Smooth muscle cell of trachea (primary cell): ENCODE measurements at places on chromosomes 5 and 9. TPM values are rescaled to one million over a fixed set of nuclear protein-coding genes. Genes with fewer than 3 reads are reported as not detected.

CARD9 gene
- 0.87 and 1.3 TPM in 2 replicates for total RNA-seq

STARD4 gene
- total RNA-seq = 52.3 and 93.4 TPM in 2 replicates

RASEF gene
- total RNA-seq = 0.44 and 0.50 TPM in 2 replicates

IFNE gene
- 5.1 and 11.2 TPM in 2 replicates for total RNA-seq

SPRY4 gene
- total RNA-seq = 2.5 and 3.5 TPM in 2 replicates

ZDHHC11B gene
- total RNA-seq = 0.29 TPM in 1 of 2 replicates, not detected in the other

PCDHGA9 gene
- total RNA-seq = 7.4 and 8.0 TPM in 2 replicates

F2RL1 gene
- 8.6 and 15.9 TPM in 2 replicates for total RNA-seq

PCDHB13 gene
- under 0.01 and 1.3 TPM in 2 replicates for total RNA-seq

TDRD7 gene
- total RNA-seq = 8.8 and 13.5 TPM in 2 replicates

ANKRA2 gene
- total RNA-seq = 21.1 and 24.3 TPM in 2 replicates

CEP72 gene
- 3.6 and 4.5 TPM in 2 replicates for total RNA-seq

ASPN gene
- total RNA-seq = 7.1 and 15.2 TPM in 2 replicates

USP20 gene
- total RNA-seq = 15.1 and 17.0 TPM in 2 replicates

PHF24 gene
- under 0.01 TPM in 1 of 2 replicates, not detected in the other for total RNA-seq

PROB1 gene
- 1.2 and 2.6 TPM in 2 replicates for total RNA-seq

IL13 gene
- total RNA-seq = not detected in 2 replicates
